Progenitor cell of endocrine pancreas (in vitro differentiated cells): ENCODE measurements at places on chromosomes 16 and 17.
A peak's percentile ranks its signal among the peaks of the same experiment; 100 is the strongest.

GRCh38 chr17:17028059-17028877, 14.0 kb upstream of the MPRIP start:
- DNase-seq = peak; percentile 56

DNA sequence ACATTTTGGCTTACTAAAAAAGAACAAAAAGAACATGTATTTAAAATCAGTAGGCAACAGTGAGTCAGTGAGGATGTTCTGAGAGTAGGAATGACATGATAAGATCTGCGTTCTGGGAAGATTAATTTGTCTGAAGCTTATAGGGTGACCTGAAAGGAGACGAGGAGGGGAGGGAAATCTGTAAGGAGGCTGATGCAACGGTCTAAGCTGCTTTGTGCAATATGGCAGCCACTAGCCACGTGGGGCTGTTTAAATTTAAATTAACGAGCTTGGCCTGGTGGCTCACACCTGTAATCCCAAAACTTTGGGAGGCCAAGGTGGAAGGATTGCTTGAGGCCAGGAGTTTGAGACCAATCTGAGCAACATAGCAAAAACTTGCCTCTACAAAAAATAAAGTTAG, 181.6 kb upstream of the CACNG3 start:
- no peak for DNase-seq

DNA sequence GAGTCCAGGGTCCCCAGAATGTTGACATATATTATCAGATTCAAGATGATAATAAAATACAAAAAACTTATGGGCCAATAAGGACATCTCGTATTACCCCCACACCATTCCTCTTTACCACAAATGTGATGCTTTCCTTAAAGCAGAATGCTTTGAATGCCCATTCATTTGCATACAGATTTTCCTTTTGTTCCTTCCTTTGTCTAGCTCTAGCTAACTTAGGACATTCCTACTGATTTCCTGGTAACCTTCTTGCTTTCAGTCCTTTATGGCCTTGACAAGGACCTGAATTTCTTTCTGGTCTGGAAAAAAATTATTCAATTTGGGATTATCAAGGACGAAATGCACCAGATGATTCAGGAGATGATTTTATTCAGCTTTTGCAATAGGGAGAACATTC, 304.0 kb downstream of the TMEM114 start:
- no peak for DNase-seq

- no peak for DNase-seq
Observed at GRCh38 chr16:68434624-68435210, 13.6 kb downstream of the SMPD3 start.

GRCh38 chr16:55426865-55427484, 52.0 kb upstream of the MMP2 start:
- no peak for DNase-seq

GRCh38 chr16:55021595-55022475, 91.2 kb downstream of the IRX5 start:
- no peak for DNase-seq

DNA sequence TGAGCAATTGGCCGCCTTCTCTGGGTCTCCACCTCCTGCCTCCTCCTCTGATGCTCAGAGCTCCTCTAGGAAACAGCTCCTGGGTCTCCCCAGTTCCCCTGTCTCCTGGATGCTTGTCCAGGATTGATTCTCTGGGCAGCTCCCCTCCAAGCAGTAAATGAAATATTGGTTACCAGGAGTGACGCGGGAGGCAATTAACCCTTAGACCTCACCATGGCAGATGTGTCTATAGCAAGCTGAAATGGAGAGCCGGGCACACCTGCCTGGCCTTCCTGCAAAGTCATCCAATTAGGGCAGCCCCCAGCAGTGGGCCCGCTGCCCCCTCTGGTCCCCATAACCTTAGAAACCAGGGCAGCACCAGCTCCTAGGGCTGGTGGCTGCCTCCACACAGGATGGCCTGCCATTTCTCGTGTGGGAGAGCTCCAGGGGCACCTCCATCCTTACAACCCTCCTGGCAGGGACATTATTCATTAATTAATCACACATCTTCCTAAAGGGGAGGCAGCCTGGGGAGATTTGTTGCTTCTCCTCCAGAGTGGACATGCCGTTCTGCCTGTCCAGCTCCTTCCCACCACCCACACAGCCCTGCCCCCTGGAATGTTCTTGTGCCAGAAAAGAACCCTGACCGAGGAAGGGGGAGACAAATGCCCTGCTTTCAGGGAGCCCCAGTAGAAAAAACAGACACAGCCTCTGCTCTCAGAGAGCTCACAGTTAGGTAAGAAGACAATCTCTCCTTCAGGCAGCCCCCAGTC, 8.3 kb upstream of the KIF18B start:
- DNase-seq = no peak
